ENCODE measurements at places on chromosomes 6 and 20. TPM values are rescaled to one million over a fixed set of nuclear protein-coding genes. Genes with fewer than 3 reads are reported as not detected.

Gene WFDC13
- not detected for total RNA-seq

Gene FAXC
- not detected for total RNA-seq

Gene LAMA4
- total RNA-seq, result not detected

Gene NKAIN2
- total RNA-seq, result not detected

DNA sequence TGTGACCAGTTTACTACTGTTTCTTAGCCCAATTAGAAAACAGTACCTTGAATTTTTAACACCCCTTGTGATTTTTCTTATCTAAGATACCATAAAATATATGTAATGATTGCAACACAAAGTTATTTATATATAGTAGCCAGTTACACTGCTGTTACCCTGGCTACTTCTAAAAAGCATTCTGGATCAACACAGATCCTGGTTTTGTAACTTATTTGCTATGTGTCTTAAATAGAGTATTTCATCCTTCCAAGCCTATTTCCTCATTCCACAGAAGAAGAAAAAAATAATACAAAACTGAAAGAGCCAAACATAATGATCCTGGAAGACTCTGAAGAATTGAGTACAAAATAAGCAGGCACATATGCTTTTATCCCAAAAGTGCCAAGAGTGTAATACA lies 19.0 kb upstream of the GSTA4 start:
- no peaks in the 10 kb centered on the region for H3K27me3 ChIP-seq
- no peaks in the 10 kb centered on the region for H3K4me1 ChIP-seq
- no peak for DNase-seq
- H3K4me3 ChIP-seq, result no peak overlapping the region
- H3K36me3 ChIP-seq, result peaks cover 80% of the 10 kb centered on the region
- no peak overlapping the region for H3K27ac ChIP-seq

DNA sequence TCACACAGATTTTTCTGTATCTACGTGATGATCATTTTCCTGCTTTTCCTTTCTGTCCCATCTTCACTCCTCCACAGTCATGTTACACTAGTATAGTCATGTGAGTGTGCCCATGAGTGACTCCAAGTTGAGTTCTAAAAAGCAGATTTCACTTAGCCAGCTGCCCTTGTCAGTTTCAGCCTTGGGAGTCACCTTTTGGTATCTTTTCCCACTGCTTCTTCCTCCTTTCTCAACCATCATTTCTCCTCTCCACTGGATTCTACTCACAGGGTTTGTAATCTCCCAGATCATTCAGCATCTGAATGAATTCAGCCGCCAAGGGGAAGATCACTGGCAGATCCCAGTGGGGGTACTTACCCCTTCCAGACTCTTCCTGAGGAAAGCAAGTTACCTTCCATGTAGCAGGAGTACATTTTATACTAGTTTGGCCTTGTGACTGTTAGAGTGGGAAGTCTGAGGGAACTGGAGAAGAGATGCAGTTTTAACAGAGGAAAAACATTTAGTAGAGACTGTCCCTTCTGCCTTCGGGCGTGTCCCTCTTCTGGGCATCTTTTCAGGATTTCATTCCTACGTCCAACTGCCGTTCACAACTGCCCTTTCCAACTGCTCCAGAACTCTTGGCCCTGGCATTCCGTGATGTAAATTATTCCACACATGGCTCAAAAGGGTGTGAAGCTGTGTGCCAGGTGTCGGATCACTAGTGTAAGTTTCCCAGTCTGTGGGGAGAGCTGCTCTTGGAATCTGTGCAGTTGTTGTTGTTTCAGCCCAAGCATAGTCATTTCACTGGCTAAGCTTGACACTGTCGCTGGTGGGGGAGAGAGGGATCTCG lies 38.9 kb downstream of the BICRAL start:
- no peak overlapping the region for H3K4me3 ChIP-seq
- H3K4me1 ChIP-seq, result peaks cover 7% of the 10 kb centered on the region
- no peaks in the 10 kb centered on the region for H3K27me3 ChIP-seq
- peaks cover 31% of the 10 kb centered on the region for H3K36me3 ChIP-seq
- no peak overlapping the region for H3K27ac ChIP-seq

DNA sequence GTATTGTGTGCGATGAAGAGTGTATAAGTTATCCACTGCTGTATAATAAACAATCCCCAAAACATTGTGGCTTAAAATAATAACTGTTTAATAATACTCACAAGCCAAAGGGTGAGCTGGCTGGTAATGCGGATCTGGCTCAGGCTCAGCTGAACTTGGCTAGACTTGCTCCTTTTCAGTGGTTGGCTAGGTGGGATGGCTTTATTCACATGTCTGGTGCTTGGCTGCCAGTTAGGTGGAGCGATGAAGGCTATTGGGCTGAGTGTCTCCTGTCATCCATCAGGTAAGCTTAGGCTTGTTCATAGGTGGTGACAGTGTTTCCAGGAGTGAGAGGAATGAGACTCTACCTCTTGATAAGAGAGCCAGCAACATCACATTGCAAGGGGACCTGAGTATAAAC lies 135.0 kb upstream of the ASCC3 start:
- DNase-seq, result no peak
- no peak overlapping the region for H3K27ac ChIP-seq
- H3K27me3 ChIP-seq, result no peaks in the 10 kb centered on the region

DNA sequence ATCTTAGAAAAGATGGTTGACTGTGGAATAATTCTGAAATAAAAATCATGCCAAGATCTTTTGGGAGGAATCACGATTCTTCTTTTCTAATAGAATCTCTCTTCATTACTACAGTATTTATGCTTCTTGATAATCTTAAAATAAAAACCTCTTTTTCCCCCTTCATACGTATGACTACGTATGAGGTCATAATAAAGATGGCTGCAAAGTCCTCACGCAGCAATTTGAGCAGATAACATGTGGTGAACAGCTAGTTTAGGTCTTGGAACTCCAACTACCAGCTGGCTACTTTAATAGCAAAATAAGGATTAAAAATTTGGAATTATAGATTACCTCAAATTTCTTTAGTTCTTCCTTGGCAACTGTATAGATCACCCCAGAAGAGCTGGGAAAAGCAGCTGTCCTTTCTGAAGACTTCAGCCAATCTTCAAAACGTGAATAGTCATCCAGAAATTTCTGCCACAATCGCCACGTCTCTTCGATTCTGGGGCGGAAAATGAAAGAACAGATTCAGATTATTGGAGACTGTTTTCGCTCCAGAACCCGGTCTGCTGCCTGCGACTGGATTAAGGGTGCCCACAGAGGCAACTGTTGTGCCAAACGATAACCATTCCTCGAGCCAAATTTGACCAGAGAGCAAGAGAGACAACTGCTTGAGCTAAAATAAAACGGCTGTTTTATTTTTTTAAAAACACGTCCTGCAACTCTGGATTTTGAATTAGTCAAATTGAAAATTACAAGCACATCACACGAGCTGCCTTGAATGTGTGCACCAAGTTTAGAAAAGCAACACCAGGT lies 347.3 kb downstream of the ESR1 start:
- peaks cover 88% of the 10 kb centered on the region for H3K36me3 ChIP-seq
- H3K4me3 ChIP-seq, result no peak overlapping the region
- DNase-seq, result no peak
- H3K27me3 ChIP-seq, result no peaks in the 10 kb centered on the region
- H3K27ac ChIP-seq, result no peak overlapping the region

- DNase-seq, result no peak
- H3K4me1 ChIP-seq, result no peaks in the 10 kb centered on the region
- no peaks in the 10 kb centered on the region for H3K27me3 ChIP-seq
These were observed 287.1 kb downstream of the ADGB start for GRCh38 chr6:146885708-146886457.

- no peak overlapping the region for H3K27ac ChIP-seq
- H3K27me3 ChIP-seq, result peaks cover 4% of the 10 kb centered on the region
- H3K4me3 ChIP-seq, result no peak overlapping the region
- no peaks in the 10 kb centered on the region for H3K36me3 ChIP-seq
- no peak for DNase-seq
These were observed 16.6 kb upstream of the GSTA1 start for GRCh38 chr6:52820198-52820597.

DNA sequence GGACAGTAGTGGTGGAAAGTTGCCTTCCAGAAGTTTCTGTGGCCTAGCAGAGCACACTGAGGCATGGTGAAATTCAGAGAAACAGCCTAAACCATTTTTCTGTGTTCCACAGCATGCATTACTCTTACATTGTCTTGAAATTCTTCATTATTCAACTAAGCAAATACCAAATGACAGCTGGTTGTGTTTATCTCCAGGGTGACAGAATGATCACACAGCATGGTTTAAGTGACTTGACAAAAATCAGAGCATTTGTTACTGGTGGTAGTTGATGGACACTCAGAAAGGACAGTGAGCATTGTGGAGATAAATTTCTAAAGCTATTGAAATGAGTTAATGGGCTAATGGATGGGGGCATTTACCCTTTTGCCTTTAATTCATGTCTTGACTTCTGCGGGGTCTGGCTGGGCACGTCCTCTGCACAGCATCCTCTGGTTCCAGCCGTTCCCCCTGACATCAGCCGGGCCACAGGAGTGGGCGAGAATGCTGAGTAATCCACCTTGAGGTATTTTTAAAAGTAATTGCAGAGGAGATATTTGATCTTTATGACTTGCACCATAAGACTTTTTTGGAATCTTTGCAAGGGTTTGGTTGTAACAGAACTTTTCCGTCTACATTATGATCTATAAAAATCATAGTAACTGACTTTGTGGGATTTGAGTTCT lies 78.9 kb upstream of the SCP2D1 start:
- no peak for DNase-seq
- no peak overlapping the region for H3K27ac ChIP-seq
- H3K4me1 ChIP-seq, result peaks cover 24% of the 10 kb centered on the region
- H3K4me3 ChIP-seq, result no peak overlapping the region
- H3K36me3 ChIP-seq, result no peaks in the 10 kb centered on the region

DNA sequence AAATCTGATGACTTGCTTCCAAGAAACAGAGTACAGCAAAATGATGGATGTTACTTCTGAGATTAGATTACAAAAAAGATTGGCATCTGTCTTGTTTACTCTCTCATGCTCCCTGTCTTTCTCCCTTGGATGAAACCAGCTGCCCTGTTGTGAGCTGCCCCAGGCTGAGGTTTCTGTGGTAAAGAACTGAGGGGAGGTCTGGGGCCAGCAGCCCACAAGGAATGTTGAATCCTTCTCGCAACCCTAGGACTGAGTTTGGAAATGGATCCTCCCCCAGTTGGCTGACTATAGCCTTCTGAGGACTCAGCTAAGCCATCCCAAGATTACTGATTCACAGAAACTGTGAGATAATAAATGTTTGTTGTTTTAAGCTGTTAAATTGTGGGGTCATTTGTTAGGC lies 5.6 kb upstream of the HECA start:
- DNase-seq, result no peak
- H3K36me3 ChIP-seq, result no peaks in the 10 kb centered on the region
- peaks cover 68% of the 10 kb centered on the region for H3K4me1 ChIP-seq

DNA sequence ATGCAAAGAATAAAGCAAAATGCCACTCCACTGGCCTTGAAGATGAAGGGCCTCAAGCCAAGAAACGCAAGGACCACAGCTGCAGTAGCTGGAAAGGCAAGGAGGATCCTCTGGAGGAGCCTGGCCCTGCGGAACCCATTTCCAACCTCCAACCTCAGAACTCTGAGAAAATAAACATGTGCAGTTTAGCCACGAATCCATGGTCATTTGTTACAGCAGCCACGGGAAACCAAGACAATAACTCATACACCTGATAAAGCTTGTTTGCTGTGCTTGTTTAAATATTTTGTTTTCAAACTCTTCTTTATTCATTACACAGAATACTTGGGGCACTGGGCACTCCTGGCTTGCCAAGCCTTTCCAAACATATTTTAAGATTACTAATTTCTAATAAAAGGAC lies 10.4 kb downstream of the SERPINB6 start:
- H3K27ac ChIP-seq, result no peak overlapping the region
- H3K4me3 ChIP-seq, result no peak overlapping the region
- no peaks in the 10 kb centered on the region for H3K27me3 ChIP-seq
- peaks cover 6% of the 10 kb centered on the region for H3K36me3 ChIP-seq
- no peak for DNase-seq
- peaks cover 8% of the 10 kb centered on the region for H3K4me1 ChIP-seq

GRCh38 chr6:151498327-151498726 lies 4.5 kb downstream of the CCDC170 start:
- no peaks in the 10 kb centered on the region for H3K36me3 ChIP-seq
- no peak for DNase-seq
- H3K4me3 ChIP-seq, result no peak overlapping the region
- H3K27ac ChIP-seq, result no peak overlapping the region
- peaks cover 9% of the 10 kb centered on the region for H3K27me3 ChIP-seq
- peaks cover 14% of the 10 kb centered on the region for H3K4me1 ChIP-seq

All from CD4-positive, alpha-beta T cell (primary cell).